ENCODE measurements at places on chromosomes 12 and 14.

DNA sequence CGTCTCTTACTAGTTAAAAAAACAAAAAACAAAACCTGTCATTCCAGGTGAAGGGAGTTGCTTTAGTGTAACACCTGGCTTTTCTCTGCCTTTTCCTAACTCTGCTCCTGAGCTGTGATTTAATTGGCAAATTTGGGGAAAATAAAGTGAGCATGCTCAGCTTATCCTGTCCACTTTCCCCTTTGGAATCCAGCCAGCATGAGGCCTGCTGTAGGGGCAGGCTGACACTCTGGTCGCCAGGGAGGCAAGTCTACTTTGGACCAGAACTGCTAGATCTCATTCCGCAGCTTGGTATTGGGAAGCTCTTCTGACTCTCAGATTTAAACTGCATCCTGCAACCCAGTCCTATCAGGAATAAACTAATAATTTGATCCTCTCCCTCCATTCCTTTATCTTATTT is 30.1 kb downstream of the CDKN1B start:
- DNase-seq, result no peak

DNA sequence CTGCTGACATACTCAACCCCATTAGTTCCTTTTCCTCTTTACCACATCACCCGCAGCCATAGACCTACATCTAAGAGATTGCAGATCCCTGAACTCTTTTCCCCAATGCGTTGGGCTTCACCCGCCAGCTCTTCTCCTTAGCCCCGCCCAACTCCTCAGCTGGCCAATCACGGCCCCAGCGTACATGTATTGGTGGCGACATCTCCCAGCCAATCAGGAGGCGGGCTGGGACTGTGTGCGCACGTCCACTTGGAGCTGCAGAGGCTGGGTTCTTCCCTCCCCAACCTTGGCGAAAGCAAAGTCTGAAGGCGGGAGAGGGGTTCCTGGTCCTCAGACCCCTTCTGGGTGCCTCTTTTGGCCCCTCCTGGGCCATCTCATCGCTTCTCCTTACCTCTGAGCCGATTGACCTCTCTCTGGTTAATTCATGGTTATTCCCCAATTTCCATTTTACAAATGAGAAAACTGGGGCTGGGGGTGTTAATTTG is 11.0 kb downstream of the PDE1B start:
- DNase-seq, result peak; percentile 68

- DNase-seq, result no peak
Measured at GRCh38 chr12:54148560-54149429, 40.0 kb downstream of the SMUG1 start.

DNA sequence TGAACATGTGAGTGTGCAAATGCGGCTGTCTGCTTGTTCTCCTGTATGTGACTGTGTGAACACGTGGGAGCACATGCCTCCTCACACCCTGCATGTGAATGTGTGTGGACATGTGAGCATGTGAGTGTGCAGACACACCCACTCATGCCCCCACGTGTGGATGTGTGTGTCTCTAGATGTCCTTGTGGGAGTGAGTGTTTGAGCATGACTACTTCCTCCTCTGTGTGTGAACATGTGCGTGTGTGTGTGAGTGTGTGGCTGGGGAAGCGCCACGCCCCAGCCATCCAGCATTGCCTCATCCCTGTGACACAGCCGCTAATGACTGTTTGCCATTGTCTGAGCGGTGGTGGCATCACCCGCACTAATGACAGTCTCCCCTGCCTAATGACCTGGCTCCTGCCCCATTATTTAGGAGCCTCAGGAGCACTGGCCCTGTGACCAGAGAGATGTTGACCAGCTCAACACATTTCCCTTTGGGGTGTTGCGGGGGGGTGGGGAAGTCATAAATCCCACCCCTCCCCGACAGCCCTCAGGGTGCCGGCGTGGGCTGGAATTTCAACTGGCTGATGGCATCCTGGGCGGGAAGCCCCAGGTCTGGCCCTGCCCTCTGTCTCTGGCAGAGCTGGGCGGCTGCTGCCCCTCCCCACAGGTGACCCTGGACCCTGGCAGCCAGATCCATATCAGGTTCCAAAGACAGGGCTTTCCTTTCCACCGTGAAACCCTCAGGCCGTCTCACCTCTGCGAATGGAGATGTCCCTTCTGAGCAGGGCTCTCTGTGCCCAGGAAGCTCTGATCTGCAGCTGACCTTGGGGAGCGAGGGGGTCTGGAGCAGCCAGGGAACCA is 11.5 kb upstream of the KRT80 start:
- no peak for DNase-seq

DNA sequence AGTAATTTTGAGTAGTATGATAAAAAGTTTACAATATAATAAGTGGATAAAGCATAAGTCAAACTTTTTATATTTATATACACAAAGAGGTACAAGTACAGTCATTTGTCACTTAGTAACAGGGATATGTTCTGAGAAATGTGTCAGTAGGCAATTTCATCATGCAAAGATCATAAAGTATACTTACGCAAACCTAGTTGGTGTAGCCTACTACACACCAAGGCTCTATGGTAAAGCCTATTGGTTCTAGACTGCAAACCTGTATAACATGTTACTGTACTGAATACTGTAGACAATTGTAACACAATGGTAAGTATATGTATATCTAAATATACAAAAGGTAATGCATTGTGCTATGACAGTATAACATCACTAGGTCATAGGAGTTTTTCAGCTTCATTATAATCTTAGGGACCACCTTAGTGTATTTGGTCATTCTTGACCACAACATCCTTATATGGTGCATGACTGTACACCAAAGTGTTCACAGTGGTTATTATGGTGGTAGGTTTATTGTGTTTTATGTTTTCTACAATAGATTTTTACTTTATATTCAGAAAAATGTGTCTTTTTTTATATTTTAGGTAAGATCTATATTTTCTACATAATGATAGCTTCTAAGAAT is 14.9 kb upstream of the SCFD1 start:
- no peak for DNase-seq

GRCh38 chr14:99735189-99736135 is 51.4 kb downstream of the CYP46A1 start:
- no peak for DNase-seq

DNA sequence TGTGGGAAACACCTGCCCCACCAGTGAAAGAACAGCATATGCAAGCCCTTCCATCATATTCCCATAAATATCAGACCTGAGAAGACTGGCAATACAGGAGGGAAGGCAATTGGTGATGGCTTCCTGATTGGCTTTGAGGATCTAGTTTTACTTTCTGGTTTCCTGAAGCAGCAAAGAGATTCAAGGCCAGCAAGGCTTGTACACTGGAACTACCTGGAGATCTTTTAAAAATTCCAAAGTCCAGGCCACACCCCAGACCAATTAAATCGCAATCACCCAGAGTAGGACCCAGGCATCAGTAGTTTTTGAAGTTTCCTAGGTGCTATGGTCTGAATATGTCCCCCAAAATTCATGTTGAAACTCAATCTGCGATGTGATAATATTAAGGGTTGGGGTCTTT is 2.9 kb upstream of the TEP1 start:
- no peak for DNase-seq

- no peak for DNase-seq
Measured at GRCh38 chr12:77401770-77402081, 336.4 kb upstream of the E2F7 start.

DNA sequence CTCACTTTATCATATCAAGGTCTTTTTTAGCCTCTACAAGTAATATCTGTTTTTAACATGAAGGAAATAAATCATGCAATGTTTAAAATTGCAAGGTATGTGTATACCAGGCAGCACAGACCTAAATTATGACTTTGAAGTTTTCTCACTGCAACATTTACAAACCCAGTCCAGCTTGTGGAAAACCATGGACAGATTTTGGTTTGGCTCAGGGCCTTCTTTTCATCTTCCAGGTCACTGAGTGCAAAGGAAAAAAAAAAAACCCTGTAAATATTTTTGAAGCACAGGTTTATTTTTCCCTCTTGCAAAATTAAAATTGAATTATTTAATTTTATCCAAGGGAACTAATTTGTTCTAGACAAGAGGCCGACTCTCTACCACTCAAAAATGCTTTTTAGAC is 13.8 kb downstream of the MGP start:
- no peak for DNase-seq

GRCh38 chr12:123767613-123768012 is 5.5 kb downstream of the DNAH10 start:
- no peak for DNase-seq

DNA sequence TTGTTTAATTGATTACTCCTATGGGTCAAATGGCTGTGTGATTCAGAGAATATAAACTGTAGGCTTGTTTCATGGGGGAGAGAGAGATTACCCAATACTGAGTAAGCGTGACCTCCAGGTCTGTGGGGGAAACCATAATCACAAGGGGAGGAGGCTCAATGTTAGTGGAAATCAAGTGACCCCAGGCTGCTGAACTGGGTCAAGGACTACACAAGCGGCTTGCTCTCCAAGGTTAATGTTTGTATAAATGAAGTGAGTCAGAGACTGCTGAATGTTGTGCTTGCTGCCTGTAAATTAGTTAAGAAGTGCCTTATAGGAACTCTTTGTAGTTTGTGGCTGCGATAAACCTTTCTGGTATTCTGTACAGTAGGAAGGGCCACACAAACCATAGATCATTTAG is 479.7 kb downstream of the AACS start:
- no peak for DNase-seq

- DNase-seq, result peak; percentile 94
Measured at GRCh38 chr12:7959701-7960121, 23.7 kb upstream of the SLC2A3 start.

GRCh38 chr12:64457032-64457431 is 5.1 kb downstream of the TBK1 start:
- DNase-seq, result no peak

DNA sequence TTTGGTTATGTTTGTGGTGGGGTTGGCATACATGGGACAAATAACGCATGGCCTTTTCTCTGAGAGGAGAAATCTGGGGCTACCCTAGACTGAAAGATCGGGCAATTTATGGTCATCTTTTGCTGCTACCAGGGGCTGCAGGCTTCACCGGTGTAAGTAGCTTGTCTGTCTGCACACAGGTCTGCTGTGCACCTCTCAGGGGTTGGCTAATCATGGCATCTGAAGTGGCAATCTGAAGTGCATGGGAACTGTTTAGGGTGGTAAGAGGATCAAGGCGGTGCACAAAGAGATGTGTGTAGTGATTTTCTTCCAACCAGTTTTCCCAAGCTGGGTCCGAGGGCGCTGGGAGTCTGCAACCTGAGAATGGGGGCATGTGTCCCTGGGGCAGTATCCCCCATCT is 141.3 kb downstream of the EMP1 start:
- no peak for DNase-seq

DNA sequence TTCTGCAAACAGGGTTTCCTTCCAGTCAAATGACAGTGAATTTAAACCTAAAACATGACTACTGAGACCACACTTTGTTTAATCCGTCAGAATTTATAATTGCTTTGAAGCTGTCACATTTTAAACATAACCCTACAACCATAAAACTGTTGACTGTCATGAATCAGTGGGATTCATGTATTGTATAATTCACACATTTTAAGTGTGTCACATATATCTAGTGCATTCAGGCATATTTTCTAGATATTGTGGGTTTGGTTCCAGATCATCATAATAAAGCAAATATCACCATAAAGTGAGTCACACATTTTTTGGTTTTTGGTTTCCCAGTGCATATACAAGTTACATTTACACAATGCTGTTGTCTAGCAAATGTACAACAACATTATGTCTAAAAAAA is 304.4 kb downstream of the TMEM132D start:
- no peak for DNase-seq

DNA sequence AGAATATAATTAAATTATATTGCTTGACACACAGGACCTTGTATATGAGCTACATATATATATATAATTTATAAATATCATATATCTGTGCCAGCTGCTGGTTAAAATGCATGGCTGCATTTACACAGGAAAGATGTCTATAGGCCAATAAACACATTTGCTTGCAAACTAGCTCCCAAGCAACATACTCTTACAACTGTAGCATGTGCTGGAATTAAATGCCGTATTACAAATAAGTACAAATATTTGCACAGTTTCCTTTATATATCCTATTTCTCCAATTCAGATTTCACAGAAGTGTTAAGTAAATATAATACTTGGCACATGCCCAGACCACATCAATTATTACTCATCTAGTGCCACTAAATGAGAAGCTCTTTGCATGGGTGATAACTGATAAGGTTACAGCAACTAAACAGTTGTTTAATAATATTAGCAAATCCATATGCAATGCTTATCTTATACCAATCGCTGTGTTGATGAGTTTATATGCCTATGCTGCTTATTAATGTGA is 66.7 kb upstream of the E2F7 start:
- DNase-seq, result no peak

GRCh38 chr12:92186038-92186470 is 40.4 kb upstream of the BTG1 start:
- DNase-seq, result no peak

DNA sequence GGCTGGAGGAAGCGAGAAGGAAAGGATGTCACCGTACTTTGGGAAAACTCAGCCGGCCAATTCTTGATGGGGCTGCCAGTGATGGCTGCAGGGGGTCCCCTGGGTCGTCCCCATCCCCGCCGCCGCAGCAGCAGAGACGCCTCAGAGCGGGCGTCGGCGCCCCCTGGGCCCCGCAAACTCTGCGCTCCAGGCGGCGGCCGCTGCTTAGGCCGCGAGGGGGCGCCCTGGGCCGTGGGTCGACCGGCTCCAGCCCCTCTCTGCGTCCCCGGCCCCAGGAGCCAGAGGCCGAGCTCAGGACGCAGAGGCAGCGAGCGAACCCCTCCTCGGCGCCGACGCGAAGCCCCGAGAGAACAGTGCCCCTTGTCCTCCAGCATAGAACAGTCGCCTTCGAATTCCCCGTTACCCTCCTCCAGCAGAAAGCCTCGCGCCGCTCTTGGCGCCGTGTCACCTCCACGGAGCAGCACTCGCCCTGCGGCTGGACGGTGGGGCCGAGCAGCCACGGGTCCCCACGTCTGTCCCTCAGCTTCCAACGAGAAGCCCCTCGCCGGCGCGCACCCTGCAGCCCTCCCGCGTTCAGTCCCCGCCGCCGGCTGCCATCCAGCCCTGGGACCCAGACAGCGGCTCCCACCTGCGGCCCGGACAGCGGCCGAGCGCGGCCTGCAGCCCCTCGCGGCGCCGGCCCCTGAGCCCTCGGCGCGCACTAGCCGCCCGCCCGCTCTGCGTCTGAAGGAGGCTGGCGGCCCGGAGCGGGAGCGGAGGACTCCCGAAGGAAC is 106.6 kb downstream of the PRICKLE1 start:
- no peak for DNase-seq

- DNase-seq, result no peak
Measured at GRCh38 chr14:79967001-79967400, 244.3 kb downstream of the DIO2 start.

GRCh38 chr14:55628426-55628825 is 48.4 kb downstream of the KTN1 start:
- no peak for DNase-seq

GRCh38 chr12:110015132-110015531 is 15.9 kb downstream of the ANKRD13A start:
- DNase-seq, result no peak

Measured in iPS DF 19.7 (cell line).